Stimulated activated CD4-positive, alpha-beta T cell treated with anti-CD3 and anti-CD28 coated beads, Interleukin-1b, Interleukin-23, amount 100 ng/mL, for 1 hour (primary cell): ENCODE measurements at places on chromosomes 4 and X.

DNA sequence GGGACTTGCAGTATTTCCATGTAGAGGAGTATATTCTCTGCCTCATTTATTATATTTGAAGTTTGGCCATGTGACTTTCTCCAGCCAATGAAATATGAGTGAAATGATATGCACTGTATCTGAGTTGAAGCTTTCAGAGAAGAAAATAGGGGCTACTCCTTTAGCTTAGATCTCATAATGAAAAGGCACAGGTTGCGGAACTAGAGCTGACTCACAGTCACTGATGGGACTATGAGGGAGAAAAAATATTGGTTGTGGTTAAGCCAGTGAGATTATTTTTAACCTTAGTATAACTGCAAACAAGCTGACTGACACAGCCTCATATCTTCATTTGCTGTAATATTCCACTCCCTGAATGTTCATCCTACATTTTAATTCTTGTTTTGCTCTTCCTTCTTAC is 1104.3 kb downstream of the RPA4 start:
- no peak for DNase-seq

DNA sequence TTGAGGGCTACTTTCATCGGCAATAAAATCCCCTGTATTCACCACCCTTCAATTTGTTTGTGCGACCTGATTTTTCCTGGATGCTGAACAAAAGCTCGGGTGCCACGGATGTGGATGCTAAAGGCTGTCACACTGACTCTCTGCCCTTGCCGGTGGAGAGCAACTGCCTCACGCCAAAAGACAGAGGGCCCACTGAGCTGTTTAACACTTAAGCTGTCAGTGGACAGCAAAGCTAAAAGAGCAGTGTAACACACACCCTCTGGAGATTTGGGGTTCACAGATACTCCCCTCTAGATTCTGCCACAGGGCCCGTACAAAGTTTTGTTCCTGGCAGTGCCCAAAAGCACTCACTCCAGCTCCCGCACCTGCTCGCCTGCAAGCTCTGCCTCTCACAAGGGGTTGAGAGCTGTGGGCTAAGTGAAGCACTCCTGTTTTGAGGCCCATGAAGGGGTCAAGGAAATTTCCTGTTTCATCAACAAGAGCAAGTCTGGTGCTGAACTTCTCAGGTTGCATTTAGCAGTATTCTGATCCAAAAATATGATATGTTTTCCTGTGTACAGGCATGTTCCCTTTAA is 1571.9 kb downstream of the ADGRL3 start:
- DNase-seq: no peak

- no peak for DNase-seq
These were observed 1216.8 kb upstream of the PABPC4L start for GRCh38 chr4:135418353-135418752.

- DNase-seq: no peak
These were observed 141.8 kb downstream of the CBR4 start for GRCh38 chr4:168868044-168868781.

DNA sequence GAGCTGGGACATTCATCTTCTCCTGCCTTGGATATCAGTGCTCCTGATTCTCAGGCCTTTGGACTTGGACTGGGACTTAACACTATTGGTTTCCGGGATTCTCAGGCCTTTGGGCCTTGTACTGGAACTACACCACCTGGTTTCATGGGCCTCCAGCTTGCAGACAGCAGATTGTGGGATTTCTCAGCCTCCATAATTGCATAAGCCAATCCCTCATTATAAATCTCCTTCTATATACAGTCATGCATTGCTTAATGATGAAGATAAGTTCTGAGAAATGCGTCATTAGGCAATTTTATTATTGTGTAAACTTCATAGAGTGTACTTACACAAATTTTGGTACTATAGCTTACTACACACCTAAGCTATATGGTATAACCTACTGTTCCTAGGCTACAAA is 8.9 kb upstream of the CCNG2 start:
- DNase-seq: no peak

DNA sequence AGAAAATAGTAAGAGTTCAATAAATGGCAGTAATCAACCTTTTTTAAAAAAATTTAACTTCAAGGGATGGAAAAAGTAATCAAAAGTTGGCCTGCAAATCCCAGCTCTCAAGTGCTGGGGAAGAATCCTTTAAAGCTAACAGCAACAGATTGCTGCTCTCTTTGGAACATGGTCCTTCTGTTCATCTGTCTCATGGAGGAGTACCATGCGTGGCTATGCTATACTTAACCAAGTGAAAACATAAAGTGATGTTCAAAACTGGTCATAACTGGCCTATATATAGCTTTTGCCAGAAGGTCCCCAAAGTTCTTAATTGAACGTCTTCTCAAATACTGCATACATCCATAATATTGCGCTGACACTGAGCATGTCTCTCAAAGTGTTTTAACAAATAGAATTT is 154.4 kb downstream of the GABRB1 start:
- DNase-seq: no peak

DNA sequence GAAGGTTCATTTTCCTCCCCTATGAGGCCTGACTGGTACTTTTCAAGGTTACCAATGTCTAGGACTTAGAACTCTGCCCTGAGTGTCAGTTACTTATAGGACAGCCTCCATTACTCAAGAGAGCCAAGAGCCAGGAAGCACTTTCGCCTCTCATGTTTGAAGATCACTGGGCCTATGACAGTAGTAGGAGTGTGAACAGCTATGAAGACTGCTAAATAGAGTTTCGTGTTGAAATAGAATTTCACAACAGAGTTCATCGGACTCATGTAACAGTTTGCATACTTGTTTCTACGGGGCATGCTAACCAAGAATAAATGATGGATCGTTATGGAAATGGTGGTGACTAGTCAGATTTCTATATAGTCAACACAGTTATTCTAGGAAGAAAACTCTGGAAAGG is 97.8 kb upstream of the GPC4 start:
- DNase-seq: no peak
